Neural crest cell (in vitro differentiated cells): ENCODE measurements at places on chromosomes 3 and 15. TPM values are rescaled to one million over a fixed set of nuclear protein-coding genes. Genes with fewer than 3 reads are reported as not detected.

DNA sequence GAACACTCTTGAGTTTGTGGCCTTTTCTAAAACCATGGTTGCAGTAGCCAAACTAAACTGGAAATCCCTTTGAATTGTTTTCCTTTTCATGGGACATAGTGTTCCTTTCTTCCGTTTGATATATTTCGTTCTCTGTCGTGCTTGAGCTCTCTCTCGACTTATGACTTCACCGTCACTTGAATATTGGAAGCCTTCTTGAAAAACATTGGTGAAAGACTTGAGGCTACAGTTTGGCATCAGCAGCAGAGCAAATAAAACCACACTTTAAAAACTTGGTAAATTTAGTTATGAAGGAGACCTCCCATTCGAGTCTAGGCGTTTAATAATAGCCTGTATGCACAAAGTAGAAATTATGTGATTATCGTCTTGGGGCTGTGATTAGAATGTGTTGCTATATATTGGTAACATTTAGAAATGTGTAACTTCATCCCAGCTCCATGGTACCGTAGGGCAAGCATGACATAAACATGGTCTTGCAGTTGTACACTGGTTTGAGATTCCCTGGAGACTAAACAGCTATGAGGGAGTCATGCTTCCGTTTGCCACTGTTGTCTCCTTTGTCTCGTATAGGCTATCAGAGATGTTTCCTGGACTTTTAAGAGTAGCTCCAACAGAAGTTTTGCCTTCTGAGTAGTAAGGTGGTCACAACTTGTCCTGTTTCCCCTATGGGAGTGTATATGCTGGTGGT is 122.3 kb downstream of the PTPRG start:
- H3K36me3 ChIP-seq = no peaks in the 10 kb centered on the region
- no peak for DNase-seq
- H3K4me3 ChIP-seq = no peak overlapping the region
- no peaks in the 10 kb centered on the region for H3K27me3 ChIP-seq
- H3K4me1 ChIP-seq = peaks cover 70% of the 10 kb centered on the region

DNA sequence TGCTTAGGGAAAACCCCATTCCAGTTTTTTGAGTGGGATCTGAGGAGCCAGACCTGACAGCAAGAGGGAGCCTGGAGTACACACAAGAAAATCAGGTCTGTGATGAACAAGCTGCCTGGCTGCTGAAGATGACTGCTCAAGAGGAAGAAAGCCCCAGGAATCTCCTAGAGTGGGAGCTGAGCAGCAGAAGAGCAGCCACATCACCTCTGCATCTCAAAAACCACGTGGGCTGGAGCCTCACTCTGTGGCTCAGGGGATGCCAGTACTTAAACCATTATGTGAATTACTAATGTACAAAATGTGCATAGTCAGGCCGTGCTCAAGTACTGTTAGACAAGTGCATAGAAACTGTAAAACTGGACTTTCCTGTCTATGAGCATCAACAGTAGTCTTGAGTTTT is 52.4 kb downstream of the SLC9A9 start:
- H3K4me1 ChIP-seq = no peaks in the 10 kb centered on the region
- H3K27ac ChIP-seq = no peak overlapping the region
- DNase-seq = no peak
- H3K27me3 ChIP-seq = no peaks in the 10 kb centered on the region
- H3K36me3 ChIP-seq = no peaks in the 10 kb centered on the region

- H3K27me3 ChIP-seq = no peaks in the 10 kb centered on the region
- H3K27ac ChIP-seq = no peak overlapping the region
- no peak for DNase-seq
- H3K4me3 ChIP-seq = no peak overlapping the region
- no peaks in the 10 kb centered on the region for H3K4me1 ChIP-seq
- no peaks in the 10 kb centered on the region for H3K36me3 ChIP-seq
Observed at GRCh38 chr3:20015525-20015924, 3.5 kb upstream of the PP2D1 start.

APH1B gene
- total RNA-seq = 18.1 and 18.5 TPM in 2 replicates

DNA sequence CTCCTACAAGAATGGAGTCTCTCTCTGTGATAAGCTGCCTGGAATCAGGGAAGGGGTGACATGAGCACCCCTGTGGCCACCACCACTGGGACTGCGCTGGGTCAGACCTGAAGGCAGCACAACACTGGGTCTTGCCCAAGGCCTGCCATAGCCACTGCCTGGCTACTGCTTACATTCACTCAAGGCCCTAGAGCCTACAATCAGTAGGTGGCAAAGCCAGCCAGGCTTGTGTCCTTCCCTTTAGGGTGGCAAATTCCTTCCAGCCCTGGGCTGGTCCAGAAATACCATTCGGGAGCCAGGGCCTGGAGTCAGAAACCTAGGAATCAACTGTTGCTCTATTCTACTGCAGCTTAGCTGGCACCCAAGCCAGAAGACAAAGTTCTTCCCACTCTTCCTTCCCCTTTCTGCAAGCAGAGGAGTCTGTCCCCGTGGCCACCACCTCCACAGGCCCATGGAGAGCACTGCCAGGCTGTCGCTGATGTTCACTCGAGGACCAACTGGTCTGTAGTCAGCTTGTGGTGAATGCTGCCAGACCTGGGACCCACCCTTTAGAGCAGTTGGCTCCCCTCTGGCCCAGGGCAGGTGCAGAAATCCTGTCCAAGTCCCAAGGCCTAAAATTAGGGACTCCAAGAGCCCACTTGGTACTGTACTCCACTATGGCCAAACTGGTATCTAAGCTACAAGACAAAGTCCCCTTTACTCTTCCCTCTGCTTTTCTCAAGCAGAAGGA is 307.4 kb downstream of the THSD4 start:
- no peaks in the 10 kb centered on the region for H3K4me1 ChIP-seq
- H3K4me3 ChIP-seq = no peak overlapping the region
- no peak overlapping the region for H3K27ac ChIP-seq
- no peak for DNase-seq
- H3K27me3 ChIP-seq = peaks cover 2% of the 10 kb centered on the region
- no peaks in the 10 kb centered on the region for H3K36me3 ChIP-seq

DNA sequence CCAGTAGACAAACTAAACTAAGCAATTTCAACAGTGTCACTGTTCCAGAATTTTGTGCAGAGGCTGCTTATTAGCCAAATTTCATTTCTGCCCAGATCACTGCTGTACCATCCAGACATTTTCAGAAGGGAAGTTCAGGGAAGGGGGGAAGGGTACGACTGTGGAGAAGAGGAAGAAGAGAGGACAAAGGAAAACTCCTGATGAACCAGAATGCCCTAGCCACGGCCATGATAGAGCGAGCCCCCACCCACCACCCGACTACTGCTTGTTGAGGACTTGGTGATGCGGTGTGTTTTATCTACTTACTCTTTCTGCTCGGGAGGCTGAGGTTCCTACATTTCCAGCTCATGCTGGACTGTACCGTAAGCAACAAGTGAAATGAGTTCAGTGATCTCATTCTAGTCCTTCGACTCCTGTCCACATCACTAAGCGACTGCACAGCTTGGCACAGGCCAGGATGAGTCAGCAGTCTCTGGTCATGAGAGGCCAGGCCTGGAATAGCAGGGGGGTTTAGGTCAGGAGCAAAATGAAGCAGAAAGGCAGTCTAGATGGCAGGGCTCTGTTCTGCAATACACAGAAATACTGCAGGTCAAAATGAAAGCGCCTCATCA is 330.8 kb downstream of the TIGIT start:
- peak overlapping the region; percentile 95 for H3K27ac ChIP-seq
- peaks cover 37% of the 10 kb centered on the region for H3K4me1 ChIP-seq
- no peaks in the 10 kb centered on the region for H3K27me3 ChIP-seq
- H3K36me3 ChIP-seq = no peaks in the 10 kb centered on the region
